ENCODE measurements at places on chromosomes 4 and X. TPM values are rescaled to one million over a fixed set of nuclear protein-coding genes. Genes with fewer than 3 reads are reported as not detected.

CLTRN gene
- 2.2 TPM for total RNA-seq

TACR3 gene
- total RNA-seq, result 2.7 TPM

NR3C2 gene
- 2.8 TPM for total RNA-seq

TMEM192 gene
- 11.2 TPM for total RNA-seq

DBET gene
- total RNA-seq, result 0.18 TPM

DNA sequence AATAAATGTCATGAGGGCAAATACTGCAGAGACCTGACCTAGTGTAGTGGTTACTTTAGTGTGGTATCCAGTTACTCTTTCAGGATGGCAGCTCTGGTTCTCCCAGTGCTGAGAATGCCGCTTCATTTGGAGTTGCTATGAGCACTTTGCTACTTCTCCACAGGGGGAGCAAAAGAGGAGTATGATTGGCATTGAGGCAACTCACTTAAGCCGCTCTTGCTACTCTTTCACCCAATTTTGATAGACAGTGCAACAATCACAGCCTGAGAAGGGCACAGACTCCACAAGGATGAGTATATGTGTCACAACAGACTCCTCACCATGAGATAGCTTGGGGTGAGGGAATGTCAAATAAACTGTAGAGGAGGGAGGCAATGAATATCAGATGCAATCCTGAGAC is 81.2 kb downstream of the NPY1R start:
- DNase-seq, result no peak
- H3K27me3 ChIP-seq, result no peaks in the 10 kb centered on the region
- H3K4me3 ChIP-seq, result no peak overlapping the region
- H3K36me3 ChIP-seq, result peaks cover 10% of the 10 kb centered on the region
- no peaks in the 10 kb centered on the region for H3K4me1 ChIP-seq

DNA sequence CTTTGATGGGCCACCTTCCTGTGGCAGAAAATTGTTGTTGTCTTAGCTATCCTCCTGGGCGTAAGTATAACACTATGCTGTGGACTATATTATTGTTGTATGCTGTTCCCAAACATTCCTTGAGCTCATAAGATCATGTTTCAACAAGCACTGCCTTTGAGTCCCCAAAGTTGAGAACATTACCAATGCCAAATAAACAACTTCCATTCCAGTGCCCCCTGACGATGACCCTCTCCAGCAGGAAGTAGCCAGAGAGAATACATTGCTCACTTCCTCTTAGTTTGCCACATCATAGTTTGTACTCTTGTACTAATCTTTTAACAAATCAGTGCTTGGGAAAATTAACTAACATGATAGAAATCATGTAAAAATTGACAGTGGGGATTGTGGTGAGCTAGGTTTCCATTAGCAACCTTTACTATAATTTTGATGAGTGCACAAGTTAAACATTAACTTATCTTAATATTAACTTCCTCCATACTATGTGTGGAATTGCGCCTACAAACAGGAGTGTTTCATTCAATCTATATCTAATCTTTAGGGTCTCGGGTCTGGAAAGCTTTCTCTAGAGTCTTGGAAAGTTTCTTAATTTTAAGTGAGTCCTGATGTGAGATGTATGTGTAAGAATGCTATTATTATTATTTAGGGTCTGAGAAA is 20.3 kb upstream of the DHX15 start:
- peaks cover 18% of the 10 kb centered on the region for H3K4me1 ChIP-seq
- no peaks in the 10 kb centered on the region for H3K27me3 ChIP-seq
- no peak overlapping the region for H3K27ac ChIP-seq
- no peak for DNase-seq

DNA sequence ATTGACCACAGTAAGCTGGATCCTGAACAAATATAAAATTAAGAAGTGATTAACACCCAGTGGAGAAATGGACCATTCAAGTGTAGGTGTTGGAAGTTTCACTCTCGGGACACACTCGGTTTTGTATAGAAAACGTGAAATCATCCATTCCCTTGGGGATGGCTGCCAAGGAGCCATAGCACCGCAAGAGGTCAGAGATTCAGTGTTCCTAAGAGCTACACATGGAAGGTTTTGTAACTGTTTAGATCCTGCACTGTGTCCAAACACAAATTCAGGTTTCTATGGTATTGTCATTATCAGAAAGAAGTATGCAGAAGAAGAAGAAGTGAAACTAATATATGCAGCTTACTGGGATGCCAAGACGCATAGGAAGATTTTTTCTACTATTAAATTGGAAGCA is 281.0 kb downstream of the LDB2 start:
- H3K36me3 ChIP-seq, result peaks cover 7% of the 10 kb centered on the region
- no peak for DNase-seq
- H3K4me3 ChIP-seq, result no peak overlapping the region
- no peak overlapping the region for H3K27ac ChIP-seq

GRCh38 chrX:21963269-21963668 is 22.8 kb downstream of the SMS start:
- no peak for DNase-seq
- no peaks in the 10 kb centered on the region for H3K27me3 ChIP-seq
- peaks cover 40% of the 10 kb centered on the region for H3K4me1 ChIP-seq

- DNase-seq, result no peak
- H3K36me3 ChIP-seq, result no peaks in the 10 kb centered on the region
- no peak overlapping the region for H3K4me3 ChIP-seq
- H3K4me1 ChIP-seq, result peaks cover 6% of the 10 kb centered on the region
These were observed 50.2 kb upstream of the PGRMC2 start for GRCh38 chr4:128337863-128338262.

GRCh38 chr4:21366840-21367239 is 581.7 kb downstream of the KCNIP4 start:
- H3K27ac ChIP-seq, result no peak overlapping the region
- peaks cover 17% of the 10 kb centered on the region for H3K4me1 ChIP-seq
- DNase-seq, result no peak
- no peaks in the 10 kb centered on the region for H3K27me3 ChIP-seq

DNA sequence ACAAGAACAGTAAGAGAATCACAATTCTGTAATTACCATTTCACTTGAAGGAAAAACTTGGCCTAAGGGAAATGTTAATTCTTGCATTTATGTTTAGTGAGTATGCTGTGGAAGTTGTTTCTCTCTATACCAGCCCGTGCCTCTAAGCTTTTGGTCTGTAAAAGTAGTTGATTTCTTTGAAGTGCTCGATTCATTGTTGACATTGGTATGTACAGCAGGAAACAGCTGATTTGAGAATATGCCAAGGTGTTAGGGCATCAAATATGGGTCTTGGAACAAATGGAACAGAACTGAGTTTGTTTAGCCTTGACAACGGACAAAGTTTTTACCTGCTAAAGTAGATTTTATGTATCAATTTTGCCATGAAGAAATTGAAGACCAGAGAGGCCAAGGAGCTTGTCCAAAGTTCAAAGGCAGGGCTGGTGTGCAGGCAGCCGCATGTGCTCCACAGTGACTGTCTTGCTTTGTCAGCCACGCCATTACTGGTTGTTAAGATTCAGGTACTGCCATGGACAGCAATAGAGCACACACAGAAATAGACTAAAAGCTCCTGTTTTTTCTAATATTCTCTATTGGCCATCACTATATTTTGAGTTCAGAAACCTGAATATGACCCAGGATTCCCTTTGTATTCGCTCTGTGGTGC is 75.5 kb upstream of the TLR3 start:
- no peak for DNase-seq
- H3K27ac ChIP-seq, result no peak overlapping the region
- peaks cover 2% of the 10 kb centered on the region for H3K27me3 ChIP-seq
- H3K4me3 ChIP-seq, result no peak overlapping the region
- peaks cover 18% of the 10 kb centered on the region for H3K36me3 ChIP-seq
- peaks cover 19% of the 10 kb centered on the region for H3K4me1 ChIP-seq

DNA sequence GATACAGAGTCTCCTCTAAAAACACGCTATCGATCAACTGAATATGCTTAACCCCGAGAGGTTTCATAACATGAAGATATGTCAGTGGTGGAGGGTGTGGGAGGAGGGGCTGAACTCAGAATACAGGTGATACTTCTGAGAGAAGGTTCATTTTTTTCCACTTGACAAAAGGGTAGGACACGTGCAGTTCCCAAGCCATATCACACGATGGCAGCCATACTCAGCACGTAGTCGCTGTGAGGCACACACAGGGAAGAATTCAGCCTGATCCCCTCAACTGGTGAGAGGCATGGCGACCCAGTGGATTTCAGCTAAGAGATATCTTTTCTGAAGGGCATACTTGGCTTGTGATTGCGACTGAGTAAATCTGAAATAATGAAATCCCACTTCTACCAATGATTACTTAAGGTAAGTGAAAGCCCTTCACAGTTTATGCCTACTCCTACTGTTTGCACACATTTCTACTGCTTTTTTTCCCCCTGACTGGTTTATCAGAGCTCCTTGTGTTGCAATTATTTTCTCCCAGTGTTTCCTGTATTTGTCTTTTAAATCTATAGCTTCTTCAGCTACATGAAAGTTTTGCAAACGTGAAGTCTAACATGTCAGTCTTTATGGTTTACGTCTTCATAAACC is 133.1 kb downstream of the CORIN start:
- no peak overlapping the region for H3K4me3 ChIP-seq
- peaks cover 19% of the 10 kb centered on the region for H3K4me1 ChIP-seq
- no peaks in the 10 kb centered on the region for H3K27me3 ChIP-seq
- no peaks in the 10 kb centered on the region for H3K36me3 ChIP-seq
- DNase-seq, result peak; percentile 60

DNA sequence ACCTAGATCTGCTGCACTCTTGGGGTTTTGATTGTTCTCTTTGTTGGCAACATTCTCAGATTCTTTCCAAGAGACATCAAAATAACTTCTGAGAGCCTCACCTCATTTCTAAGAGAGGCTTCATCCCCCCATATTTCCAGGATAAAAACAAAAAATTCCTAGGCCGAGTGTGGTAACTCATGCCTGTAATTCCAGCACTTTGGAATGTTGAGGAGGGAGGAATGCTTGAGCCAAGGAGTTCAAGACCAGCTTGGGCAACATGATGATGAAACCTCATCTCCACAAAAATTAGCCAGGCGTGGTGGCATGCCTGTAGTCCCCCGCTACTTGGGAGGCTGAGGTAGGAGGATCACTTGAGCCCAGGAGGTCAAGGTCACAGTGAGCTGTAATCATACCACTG is 477.0 kb downstream of the INPP4B start:
- H3K4me1 ChIP-seq, result peaks cover 34% of the 10 kb centered on the region
- no peak overlapping the region for H3K4me3 ChIP-seq
- no peak for DNase-seq
- no peak overlapping the region for H3K27ac ChIP-seq

DNA sequence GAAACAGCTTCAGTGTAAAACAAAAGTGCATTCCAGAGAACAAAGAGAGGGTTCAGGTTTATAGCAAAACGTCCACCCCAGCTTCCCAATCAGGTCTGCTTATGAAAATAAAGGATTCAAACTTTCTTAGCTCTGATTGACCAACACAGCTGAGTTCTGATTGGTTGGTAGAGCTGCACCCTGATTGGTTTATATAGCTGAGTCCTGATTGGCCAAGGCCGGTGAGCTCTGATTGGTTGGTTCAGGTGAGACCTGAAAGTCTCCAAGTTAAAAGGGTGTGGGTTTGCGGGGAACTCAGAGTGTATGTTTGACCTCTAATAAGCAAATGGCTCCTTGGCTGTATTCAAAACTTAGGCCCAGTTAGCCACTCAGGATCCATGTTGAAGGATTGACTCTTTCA is 20.9 kb downstream of the CLRN2 start:
- H3K4me3 ChIP-seq, result no peak overlapping the region
- H3K27me3 ChIP-seq, result no peaks in the 10 kb centered on the region
- no peaks in the 10 kb centered on the region for H3K36me3 ChIP-seq
- no peak overlapping the region for H3K27ac ChIP-seq
- DNase-seq, result no peak

GRCh38 chr4:121764702-121765367 is at the start of gene SMIM43:
TSS of gene SMIM43 (minus strand) at chr4:121765164. CDS start at chr4:121765105, 59 bp downstream.
- peak within 1 kb of the TSS; percentile 78 for H3K4me3 ChIP-seq
- peak; percentile 57 for DNase-seq
- H3K27ac ChIP-seq, result no peak within 1 kb of the TSS
- H3K4me1 ChIP-seq, result peaks cover 18% of the 10 kb centered on the region
- peaks cover 99% of the 10 kb centered on the region for H3K27me3 ChIP-seq
- H3K36me3 ChIP-seq, result no peaks in the 10 kb centered on the region

GRCh38 chr4:136150046-136150445 is 1382.2 kb downstream of the PCDH18 start:
- no peaks in the 10 kb centered on the region for H3K27me3 ChIP-seq
- no peak overlapping the region for H3K27ac ChIP-seq
- no peak for DNase-seq
- H3K36me3 ChIP-seq, result peaks cover 15% of the 10 kb centered on the region
- H3K4me3 ChIP-seq, result no peak overlapping the region

GRCh38 chr4:182699795-182700194 is 217.4 kb downstream of the DCTD start:
- H3K27ac ChIP-seq, result peak overlapping the region; percentile 36
- H3K4me1 ChIP-seq, result peaks cover 39% of the 10 kb centered on the region
- DNase-seq, result no peak

DNA sequence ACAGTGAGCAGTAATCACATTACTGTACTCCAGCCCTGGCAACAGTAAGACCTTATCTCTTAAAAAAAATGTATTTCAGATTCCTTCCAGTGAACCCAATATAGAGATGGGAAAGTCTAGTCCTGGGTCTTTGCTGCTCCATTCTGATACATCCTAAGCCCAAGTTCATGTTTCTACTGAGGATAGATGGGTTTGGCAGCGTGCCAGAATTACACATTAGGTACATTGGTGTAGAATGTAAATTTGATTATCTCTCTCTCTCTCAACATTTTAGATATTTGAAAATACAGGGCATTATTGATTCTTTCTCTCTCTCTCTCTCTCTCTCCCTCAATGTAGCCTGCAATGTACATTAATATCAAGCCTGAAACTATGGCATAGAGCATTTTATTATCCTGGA is 43.5 kb upstream of the ZNF330 start:
- no peaks in the 10 kb centered on the region for H3K36me3 ChIP-seq
- H3K4me1 ChIP-seq, result no peaks in the 10 kb centered on the region
- H3K27ac ChIP-seq, result no peak overlapping the region
- H3K27me3 ChIP-seq, result no peaks in the 10 kb centered on the region
- no peak for DNase-seq
- no peak overlapping the region for H3K4me3 ChIP-seq

DNA sequence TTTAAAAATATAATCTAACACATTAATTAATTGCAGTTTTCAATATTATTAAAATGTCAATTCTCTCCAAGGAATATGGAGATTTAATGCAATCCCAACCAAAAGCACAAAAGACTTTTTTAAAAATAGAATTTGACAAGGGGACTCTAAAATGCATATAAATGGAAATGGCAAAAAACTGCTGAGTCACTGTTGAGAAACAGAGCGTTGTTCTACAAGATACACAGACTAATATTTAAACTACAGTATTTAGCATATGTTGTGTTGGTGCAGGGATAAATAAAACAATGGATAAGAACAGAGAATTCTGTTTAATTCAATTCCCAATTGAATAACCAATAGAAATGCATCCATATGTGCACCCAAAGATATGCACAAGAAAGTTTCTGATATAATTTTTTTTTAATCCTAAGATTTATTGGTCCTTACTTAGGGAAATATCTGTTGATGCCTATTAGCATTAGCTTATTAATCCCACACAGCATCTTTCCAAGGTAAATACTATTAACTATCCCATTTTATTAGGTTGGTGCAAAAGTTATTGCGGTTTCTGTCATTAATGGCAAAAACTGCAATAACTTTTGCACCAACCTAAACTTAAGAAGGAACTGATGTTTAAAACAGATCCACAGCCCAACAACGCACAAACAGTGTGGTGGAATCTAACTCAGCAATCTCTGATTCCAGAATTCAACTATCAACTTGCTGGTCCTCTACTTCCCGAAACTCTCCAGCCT is 86.8 kb upstream of the VEGFC start:
- H3K27ac ChIP-seq, result no peak overlapping the region
- H3K36me3 ChIP-seq, result no peaks in the 10 kb centered on the region
- DNase-seq, result no peak
- H3K4me3 ChIP-seq, result no peak overlapping the region
